Lung microvascular endothelial cell (primary cell): ENCODE measurements at places on chromosomes 3 and 15. TPM values are rescaled to one million over a fixed set of nuclear protein-coding genes. Genes with fewer than 3 reads are reported as not detected.

The TLR9 gene
- not detected in 2 replicates for total RNA-seq

The ZNF660 gene
- total RNA-seq, result 0.22 and 1.4 TPM in 2 replicates

The SHC4 gene
- total RNA-seq, result under 0.01 and 0.22 TPM in 2 replicates

The GABRR3 gene
- total RNA-seq, result not detected in 2 replicates

The SEMA5B gene
- under 0.01 TPM in 2 replicates for total RNA-seq

The FETUB gene
- total RNA-seq, result not detected in 2 replicates
